ENCODE measurements at places on chromosomes 5 and 9.

DNA sequence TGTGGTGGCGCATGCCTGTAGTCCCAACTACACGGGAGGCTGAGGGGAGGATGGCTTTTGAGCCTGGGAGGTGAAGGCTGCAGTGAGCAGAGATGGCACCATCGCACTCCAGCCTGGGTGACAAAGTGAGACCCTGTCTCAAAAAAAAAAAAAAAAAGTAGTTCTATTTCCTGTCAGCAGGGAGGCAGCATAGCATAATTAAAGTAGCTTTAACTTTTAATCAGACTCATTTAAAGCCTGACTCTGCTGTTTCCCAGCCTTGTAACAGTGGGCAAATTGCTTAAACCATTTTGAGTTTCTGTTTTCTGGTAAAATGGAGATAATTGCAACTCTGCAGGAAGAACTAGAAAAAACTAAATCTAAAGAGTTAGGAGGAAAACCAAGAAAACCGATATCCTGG, 31.2 kb downstream of the CNOT6 start:
- no peaks in the 10 kb centered on the region for H3K36me3 ChIP-seq
- DNase-seq: no peak
- H3K4me3 ChIP-seq: no peak overlapping the region

DNA sequence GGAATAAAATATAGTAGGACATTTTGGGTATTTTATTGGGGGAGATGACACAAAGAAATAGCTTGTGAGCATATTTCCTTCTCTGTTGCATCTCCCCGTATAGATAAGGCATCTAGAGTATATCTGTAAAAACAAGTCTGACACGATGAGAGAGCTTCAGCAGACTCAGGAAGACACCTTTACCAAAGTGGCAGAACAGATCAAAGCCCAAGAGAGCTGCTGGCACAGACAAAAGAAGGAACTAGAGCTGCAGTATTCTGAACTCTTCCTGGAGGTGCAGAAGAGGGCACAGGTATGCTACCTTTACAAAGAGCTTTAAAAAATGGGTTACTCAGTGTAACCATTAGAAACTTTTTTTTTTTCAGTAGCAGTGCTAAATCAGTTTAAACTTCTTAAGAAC, 176.7 kb downstream of the CCDC171 start:
- H3K36me3 ChIP-seq: no peaks in the 10 kb centered on the region
- DNase-seq: no peak
- no peaks in the 10 kb centered on the region for H3K27me3 ChIP-seq
- H3K27ac ChIP-seq: no peak overlapping the region
- H3K4me3 ChIP-seq: no peak overlapping the region

DNA sequence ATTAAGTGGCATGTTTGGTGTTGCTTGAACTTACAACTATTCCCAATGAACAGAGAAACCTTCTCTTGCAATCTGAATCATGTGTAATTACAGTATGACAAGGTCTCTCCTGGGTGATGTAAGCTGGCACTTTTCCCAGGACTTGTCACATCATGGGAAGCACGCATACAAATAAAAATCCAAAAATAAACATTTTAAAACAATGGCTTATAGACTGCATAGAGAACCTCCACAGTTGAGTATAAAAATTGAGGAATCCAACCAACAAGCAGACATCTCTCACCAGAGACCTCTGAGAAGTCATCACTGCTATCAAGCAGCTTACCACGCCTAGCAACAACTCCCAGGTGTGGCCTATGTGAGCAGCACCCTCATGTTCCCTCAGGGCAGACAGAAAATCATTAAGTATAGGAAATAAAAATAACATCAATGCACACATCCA, 3.9 kb downstream of the MLLT3 start:
- H3K27ac ChIP-seq: no peak overlapping the region
- no peaks in the 10 kb centered on the region for H3K36me3 ChIP-seq
- H3K4me1 ChIP-seq: peaks cover 25% of the 10 kb centered on the region
- DNase-seq: no peak
- no peaks in the 10 kb centered on the region for H3K27me3 ChIP-seq

GRCh38 chr9:38286357-38286756, 106.1 kb upstream of the ALDH1B1 start:
- no peak overlapping the region for H3K27ac ChIP-seq
- H3K4me1 ChIP-seq: no peaks in the 10 kb centered on the region
- no peaks in the 10 kb centered on the region for H3K36me3 ChIP-seq
- no peaks in the 10 kb centered on the region for H3K27me3 ChIP-seq
